ENCODE measurements at places on chromosomes 13 and 19.

DNA sequence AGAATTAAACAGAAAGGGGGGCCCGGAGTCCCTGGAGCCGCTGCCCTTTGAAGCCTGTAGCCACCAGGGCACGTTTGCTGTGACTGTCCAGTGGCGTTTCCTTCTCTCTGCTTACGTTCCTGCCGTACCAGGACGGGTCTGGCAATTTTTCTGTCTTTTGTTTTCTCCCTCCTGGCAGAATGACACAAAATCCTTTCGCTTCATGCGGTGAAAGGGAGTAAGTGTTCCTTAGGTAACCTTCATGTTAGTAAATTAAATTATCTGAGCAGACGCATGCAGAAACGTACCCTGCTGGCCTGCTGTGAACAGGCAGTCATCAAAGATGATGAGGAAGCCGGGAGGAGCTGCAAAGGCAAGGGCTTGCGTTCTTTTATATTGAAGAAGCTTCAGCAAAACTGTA lies 299.3 kb upstream of the ARGLU1 start:
- DNase-seq, result peak; percentile 10

DNA sequence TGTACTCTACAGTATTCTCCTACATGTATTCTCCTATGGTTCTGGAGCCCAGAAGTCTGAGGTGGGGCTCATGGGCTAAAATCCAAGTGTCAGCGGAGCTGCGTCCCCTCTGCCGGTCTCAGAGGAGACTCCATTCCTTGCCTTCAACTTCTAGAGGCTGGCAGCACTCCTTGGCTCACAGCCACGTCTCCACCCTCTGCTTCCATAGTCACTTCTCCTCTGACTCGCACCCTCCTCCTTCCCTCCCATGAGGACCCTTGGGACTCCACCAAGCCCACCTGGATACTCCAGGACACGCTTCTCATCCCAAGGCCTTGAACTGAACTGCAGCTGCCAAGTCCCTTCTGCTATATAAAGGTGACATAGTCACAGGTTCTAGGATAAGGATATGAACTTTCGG lies 27.8 kb downstream of the DHRS12 start:
- DNase-seq, result no peak

- DNase-seq, result peak; percentile 73
These were observed 5.3 kb downstream of the DHPS start for GRCh38 chr19:12676384-12676792.

DNA sequence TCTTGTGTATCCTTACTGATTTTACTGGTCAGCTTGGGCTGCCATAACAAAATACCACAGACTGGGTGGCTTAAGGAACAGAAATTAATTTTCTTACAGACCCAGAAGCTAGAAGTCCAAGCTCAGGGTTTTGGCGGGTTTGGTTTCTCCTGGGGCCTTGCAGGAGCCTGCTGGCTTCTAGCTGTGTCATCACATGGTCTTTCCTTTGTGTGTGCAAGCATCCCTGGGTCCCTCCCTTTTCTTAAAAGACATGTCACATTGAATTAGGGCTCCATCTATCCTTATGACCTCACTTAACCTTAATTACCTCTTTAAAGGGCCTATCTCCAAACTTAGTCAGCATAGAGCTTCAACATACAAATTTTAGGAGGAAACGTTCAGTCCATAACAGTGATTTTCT lies 23.4 kb downstream of the UBAC2 start:
- DNase-seq, result no peak

Measured in fibroblast of skin of back (primary cell).